ENCODE measurements at places on chromosomes 2 and 18.

DNA sequence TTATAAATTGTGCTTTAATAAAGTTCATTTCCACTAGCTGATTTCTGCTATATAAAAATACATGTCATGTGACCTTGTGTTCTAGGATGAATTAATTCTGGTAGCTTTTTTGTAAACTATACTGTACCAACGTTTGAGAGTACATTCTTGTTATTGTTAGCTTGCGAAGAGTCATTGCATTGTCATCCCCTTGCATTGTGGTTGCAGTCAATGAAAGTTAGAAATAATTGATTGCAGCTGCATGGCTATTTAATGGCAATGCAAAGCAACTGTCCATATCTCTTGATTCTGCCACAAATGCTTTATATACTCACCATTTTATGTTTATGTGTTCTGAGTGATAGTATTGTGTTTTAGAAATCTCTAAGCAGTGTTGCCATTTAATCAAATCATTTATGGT lies 91.6 kb downstream of the ZNF407 start:
- DNase-seq, result no peak

- peak; percentile 23 for DNase-seq
Measured at GRCh38 chr2:232340171-232340935, 38.2 kb upstream of the ALPP start.

GRCh38 chr2:41943159-41943558 lies 104.7 kb upstream of the PKDCC start:
- DNase-seq, result no peak

DNA sequence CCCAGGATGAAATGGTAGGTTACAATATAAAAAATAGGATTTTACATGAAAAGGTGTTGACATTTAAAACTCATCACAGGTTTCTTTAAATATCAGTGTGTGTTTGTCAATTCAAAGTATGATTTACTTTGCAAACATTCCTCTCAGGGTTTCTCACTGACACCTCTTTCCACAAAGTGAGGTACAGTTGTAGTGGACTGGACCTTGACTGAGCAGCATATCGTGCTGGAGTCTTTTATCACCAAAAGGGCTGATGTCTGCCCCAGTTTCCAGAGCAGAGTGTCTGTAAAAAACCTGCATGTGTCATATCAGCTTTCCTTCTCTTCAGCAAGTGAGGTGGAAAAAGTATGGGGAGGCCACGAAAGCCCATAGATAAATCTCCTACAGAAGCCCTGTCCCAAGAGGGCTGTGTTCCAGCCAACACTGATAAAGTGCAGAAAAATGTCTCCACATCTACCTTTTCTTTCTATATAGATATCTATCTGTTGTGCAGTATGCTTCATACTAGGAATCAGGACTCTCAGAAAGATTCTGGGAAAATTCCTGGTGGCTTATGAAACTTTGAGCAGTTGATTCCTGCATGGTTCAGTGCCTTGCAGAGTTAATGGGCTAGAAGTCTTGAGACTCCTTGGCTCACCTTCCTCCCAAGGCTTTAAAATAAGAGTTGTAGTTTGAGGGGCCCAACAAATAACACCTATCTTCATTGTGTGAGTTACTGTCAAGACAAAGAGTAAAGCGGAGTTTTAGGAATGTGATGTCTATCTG lies 6.9 kb downstream of the ACYP2 start:
- DNase-seq, result no peak

DNA sequence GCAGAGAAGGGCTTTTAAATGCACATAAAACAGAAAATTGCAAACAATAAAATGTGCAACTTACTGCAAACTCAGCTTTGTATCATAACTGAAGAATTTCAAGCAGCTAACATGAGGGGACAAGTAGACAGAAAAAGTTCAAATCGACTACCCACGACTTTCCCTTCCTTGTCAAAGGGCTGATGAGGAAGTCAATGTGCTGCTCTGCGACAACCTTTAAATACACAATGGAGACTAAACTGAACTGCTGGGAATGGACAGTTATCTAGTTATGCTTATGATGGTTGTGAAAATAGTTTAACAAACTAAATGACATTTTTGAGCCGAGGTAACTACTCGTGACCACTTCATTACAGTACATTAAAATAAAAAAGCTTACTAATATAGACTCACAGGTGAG lies 84.1 kb downstream of the INO80D start:
- no peak for DNase-seq

GRCh38 chr2:185279999-185280398 lies 458.6 kb upstream of the FSIP2 start:
- DNase-seq, result no peak

- no peak for DNase-seq
Measured at GRCh38 chr18:79218605-79219190, 149.5 kb downstream of the ATP9B start.

- DNase-seq, result no peak
Measured at GRCh38 chr2:120691410-120691809, 44.3 kb upstream of the GLI2 start.

DNA sequence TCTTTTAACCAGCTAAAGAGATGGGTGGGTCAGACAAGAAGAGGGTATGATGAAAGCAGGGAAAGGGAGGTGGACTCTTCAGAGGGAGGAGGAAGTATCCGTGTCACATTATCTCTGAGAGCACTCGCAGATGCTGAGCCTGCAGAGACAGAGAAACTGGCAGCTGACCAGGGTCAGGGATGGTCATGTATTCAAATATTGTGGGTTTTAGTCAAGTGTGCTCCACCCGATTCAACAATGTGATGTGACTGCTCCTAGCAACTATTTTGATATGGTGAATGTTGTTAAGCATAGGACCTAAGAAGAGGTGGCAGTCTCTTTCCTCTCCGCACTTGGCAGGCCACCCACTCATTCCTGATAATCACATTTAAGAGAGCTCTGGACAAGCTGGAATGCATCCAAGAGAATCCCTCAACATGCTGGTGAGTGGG lies 1.3 kb upstream of the CLIP4 start:
- no peak for DNase-seq

DNA sequence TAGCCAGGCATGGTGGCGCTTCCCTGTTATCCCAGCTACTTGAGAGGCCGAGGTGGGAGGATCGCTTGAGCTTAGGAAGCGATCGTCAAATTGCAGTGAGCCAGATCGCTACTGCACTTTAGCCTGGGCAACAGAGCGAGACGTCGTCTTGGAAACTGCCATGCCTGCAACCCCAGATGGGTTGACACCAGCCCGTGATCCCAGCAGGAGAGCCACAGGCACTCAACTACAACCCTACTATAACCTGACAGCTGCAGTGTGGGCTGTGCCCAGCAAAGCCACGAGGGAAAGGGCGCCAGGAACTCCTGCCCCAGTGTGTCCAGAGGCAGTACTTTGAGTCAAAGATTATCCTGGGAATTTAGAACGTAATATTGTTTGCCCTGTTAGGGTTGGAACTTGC lies 85.6 kb downstream of the SS18 start:
- DNase-seq, result no peak

DNA sequence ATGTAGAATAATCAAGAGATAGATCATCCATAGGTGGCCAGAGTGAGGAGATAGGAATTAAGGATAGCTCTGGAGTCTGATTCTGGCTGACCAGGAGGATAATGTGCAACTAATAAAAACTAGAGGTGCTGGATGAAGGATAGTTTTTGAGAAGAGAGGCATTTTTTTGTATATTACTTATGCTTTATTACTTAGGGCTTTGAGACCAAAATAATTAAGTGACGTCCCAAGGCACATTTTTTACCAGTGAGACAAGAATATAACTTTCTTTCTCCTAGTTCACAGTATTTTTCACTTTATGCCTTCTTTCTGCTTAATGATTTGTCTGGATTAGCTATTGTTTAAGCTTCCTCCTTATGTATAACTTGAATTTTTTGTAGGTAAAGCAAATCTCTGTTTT lies 756.6 kb downstream of the TSN start:
- no peak for DNase-seq

DNA sequence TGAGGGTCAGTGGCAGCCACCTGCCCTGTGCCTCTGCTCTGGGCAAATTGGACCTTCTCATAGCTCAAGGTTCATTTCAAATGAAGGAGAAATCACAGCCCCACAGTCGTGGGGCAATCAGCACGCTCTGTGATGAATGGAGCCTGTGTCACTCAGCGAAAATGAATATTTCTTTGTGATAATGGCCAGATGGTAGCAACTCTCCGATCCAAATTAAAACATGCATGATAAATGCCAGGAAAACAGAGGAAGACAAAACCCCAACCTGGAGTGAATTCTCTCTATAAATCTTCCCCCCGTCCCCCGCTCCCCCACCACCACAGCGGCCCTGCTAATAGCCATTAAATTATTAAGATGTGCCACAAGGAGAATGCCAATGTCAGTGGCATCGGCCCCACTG lies 258.4 kb downstream of the CELF4 start:
- DNase-seq, result no peak

DNA sequence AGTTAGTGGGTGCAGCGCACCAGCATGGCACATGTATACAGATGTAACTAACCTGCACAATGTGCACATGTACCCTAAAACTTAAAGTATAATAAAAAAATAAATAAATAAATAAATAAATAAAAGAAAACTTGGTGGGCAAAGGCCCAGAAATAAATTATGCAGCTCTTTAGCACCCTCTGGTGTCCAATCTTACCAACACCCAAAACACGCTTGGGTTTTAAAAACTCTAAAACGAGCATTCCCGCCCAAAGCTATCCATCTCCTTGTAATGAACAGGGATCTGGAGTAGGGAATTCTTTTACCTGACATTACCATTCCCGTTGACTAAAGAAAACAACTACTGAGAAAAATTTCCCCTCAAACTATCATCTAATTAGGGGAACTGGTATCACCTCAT lies 2005.9 kb upstream of the CELF4 start:
- DNase-seq, result peak; percentile 4

DNA sequence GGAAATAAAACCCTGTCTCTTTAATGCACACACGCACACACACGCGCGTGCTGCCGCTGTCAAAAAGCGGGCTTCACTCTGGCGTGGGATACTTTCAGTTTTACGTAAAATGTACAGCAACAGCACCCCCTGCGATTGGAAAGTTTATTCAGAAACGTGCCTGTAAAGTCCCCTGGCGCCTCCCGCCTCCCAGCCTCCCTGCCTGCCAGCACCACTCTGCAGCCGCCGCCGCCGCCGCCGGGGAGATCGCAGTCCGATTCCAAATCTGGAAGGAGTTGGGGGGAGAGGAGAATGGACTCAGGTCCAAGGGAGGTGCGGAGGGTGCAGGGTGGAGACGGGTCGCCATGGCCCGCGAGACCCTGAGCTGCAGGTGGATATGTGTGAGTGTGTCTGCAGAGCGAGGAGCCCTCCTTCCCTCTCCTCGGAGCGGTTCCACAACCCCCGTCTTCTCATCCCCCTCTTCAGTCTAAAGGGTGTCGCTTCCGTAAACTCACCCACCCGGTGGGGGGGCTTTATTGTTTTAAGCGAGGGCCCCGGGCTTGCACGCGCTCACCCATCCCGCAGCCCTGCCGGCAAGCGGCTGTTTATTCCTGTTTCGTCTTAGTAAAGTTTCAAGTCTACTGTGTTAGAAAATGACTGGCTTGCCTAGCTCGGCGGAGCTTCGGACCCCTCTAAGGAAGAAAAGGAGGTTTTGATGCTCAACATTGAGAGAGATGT lies 1.8 kb upstream of the BCL11A start:
- no peak for DNase-seq

DNA sequence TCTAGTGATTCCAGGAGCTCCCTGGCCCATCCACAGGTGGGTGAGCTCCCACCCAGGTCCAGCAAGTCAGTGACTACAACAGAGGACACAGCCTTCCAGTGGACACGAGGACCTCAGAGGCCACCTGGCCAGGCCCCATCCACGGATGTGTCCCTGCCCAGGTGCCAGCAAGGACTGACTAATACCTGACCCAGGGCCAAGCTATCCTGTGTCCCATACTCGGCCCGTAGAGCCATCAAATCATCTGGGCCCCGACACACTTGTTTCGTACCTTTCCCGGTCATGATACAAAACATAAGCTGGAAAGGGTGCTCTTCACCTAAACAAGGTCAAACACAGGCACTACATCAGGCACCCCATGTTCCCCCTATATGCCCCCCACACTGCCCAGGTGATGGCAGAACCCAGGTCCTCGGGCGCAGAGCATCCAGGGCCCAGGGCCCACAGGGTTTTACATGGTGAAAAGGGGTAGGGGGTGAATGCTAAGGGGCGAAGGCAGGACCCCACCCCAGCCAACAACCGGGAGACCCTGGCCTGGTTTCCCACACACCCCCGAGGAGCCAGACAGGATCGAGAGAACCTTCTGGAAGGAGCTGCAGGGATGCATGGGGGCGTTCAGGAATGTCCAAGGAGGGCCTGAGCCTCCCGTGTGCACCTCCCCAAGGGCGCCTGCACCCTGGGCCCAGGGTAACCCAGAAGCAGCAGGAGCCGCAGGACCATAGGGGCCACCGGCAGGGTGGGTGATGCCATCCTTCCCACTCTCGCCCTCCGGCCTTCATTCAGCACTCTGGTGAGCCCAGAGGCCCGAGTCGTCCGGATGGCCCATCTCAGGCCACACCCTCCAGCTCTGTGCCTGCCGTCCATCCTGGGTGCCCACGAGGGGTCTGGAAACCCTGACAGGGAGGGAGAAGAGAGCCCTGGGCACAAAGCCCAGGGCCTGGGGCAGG lies 94.3 kb downstream of the HDAC4 start:
- no peak for DNase-seq

DNA sequence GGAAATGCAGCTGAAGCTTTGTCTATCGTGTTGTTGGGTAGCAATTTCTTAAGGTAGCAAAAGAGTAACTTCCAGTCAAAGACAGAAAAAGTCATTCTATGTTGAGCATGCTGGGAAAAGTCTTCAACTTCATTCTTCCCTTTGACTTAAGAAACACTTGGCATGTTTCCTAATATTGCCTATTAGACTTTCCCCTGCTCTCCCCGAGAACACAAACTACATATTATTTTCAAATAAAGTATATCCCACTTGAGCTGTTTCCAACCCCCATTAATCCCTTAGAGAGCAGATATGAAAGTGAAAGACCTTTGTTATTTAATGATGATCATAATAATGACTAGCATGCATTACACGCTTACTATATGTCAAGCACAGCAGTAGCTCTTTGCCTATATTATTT lies 136.0 kb upstream of the SPOPL start:
- DNase-seq, result no peak

DNA sequence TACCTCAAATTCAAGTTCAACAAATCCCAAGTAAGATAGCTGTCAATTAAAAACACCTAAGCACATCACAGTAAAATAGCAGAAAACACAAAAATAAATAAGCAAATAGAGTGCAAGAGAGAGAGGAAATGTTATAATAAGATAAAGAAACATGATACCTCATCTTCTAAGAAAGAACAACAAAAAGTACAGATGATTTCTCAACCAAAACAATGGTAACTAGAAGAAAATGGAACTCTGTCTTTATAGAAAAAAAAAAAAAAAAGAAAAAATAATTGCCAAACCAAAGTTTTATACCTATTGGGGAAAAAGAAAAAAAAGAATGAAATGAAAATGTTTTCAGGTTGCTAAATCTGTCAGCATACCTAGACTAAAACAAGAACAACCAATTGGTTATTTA lies 1253.5 kb upstream of the CDH2 start:
- no peak for DNase-seq

DNA sequence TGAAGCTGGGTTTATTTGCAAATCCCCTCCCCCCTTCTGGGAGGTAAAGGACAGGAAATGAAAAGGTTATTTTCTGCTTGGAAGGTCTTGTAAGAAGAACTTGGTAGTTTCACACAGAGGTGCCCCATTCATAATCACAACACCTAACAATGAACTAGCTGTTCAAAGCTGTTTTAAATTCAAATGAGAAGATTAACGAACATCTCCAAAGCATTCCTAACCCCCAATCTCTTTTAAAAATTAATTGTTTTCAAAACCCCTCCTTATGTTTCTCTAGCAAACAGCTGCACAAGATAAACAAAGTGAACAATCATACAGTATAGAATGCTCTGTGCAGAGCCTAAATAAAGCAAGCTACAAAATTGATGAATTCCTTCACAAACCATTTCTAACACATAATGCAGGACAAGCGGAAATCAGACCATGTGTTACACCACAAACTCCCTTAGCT lies 271.4 kb downstream of the SATB2 start:
- no peak for DNase-seq
